ENCODE measurements at places on chromosomes 2 and 18. TPM values are rescaled to one million over a fixed set of nuclear protein-coding genes. Genes with fewer than 3 reads are reported as not detected.

Gene NR4A2
- total RNA-seq: 213 TPM

Gene RAX
- total RNA-seq: not detected

Gene HRH4
- total RNA-seq: 3.2 TPM

Gene C2orf66
- total RNA-seq: not detected

Gene KRTCAP3
- total RNA-seq: 9.1 TPM

Gene KCNS3
- total RNA-seq: not detected

Gene NEU4
- 4.1 TPM for total RNA-seq

Gene PSTPIP2
- 15.8 TPM for total RNA-seq

Gene TANC1
- 2.6 TPM for total RNA-seq

Gene IL36A
- not detected for total RNA-seq

Gene NOL4
- total RNA-seq: not detected

Gene DSG1
- total RNA-seq: not detected

Gene PHOSPHO2
- total RNA-seq: 4.2 TPM

Gene GALNT1
- total RNA-seq: 23.7 TPM

Gene CD8A
- 0.70 TPM for total RNA-seq

Gene MC4R
- total RNA-seq: not detected

Gene CHN1
- 16.5 TPM for total RNA-seq

Gene RASGRP3
- total RNA-seq: 13.5 TPM

Gene PLEKHH2
- total RNA-seq: not detected

Gene SKOR2
- not detected for total RNA-seq

Gene MAB21L4
- total RNA-seq: not detected

Gene TMEM37
- not detected for total RNA-seq

Gene DIPK1C
- not detected for total RNA-seq

Gene DSEL
- total RNA-seq: 1.1 TPM

Gene CREG2
- 0.30 TPM for total RNA-seq

Gene MALL
- total RNA-seq: 0.12 TPM

Gene SLC9A4
- 0.18 TPM for total RNA-seq
